Osteoblast (primary cell): ENCODE measurements at places on chromosomes 2 and 18.

DNA sequence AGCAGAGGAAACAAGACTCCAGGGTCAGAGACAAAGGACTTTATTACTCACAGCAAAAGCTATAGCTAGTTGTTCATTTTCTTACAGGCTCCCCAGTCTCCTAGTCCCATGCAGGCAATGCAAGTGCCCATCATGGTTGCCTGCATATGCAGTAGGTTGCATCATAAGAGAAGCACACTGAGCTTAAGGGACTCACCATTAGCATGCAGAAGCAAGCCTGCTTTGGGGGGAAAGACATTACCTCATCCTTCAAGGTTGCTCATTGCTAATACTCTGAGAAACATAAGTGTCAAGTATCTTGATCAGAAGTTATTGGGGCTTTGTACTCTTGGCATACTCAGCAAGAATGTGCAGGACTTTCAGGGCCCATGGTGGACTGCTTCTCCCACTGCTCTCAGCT is 114.6 kb upstream of the CCDC68 start:
- DNase-seq, result no peak

GRCh38 chr2:187188783-187189631 is 259.0 kb downstream of the CALCRL start:
- no peak for DNase-seq

GRCh38 chr18:74645679-74646078 is 48.0 kb downstream of the ZNF407 start:
- no peak for DNase-seq

GRCh38 chr2:9519250-9519649 is 36.4 kb downstream of the ADAM17 start:
- DNase-seq, result peak; percentile 4

DNA sequence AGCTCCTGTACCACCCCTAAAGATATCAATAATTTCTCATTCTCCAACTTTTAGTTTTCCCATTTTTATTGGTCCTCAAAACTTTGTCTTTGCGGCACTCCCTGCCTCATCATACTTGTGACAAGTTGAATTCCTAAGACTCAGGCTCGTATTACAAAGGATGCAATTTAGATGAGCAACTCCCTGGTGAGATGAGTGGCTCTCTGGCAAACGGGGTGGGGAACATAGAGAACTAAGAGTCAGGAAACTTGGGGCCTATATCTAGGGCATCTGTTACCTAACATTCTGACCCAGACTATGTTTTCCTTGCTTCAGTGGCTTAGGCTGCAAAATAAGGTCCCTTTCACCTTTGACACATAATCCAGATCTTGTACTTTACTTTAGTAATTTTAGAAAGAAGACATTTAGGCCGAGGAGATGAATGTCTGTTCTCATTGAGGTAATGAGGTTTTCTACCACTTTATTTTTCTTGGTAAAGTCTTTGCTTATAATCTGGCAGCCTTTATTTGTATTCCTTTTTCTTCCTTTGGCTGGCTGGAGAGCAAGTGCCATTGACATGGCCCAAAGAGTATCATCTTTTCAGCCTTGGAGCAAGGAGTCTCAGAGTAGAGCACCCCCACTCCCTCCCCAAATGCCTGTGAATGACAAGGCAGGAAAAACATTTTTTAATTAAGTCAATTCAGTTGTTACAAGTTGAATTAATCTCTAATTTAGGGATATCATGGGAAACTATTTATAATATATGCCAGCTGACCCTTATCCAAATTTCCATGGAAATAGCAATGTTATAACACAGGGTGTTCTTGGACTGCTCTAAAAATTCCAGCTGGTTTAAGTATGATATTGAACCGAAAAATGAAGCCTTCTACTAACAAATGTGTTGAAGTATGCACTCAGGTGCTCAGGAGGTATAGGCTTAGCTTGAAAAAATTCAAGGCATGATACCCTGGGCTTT is 15.2 kb downstream of the TSPYL6 start:
- no peak for DNase-seq

DNA sequence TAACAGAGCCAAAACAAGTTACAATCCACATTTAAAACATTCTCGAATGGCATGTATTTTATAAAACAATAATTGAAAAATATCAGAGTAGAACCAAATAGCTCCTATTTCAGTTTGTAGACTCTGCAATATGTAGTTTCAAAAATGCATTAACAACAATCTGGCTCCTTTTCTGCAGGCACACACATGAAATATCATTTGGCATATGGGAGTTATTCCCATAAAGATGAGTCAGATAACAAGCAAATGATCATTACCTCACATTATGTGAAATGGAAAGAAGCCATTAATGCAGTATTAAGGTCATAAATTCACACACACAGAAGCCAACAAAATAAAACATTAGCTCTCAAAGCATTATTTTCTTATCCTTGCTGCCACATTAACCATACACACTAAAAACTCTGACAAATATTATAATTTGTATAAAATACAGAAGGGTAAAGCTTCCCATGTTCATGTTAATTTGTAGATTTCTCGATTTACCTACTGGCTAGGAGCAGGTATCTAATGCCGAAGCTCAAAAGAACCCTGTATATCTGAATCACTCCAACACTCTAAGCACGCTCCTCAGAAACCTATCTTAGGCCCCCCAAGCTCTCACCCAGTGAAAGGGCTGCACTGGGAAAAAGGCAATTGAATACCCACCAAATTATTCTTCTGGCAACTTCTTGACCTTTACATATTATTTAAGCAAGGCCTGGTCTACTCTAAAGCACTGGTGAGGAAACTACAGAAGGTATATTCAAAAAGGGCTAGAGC is 13.8 kb downstream of the NBAS start:
- DNase-seq, result peak; percentile 49

- no peak for DNase-seq
Measured at GRCh38 chr18:45730832-45731575, 7.0 kb downstream of the SLC14A1 start.

GRCh38 chr2:38315707-38316333 is 61.3 kb downstream of the ATL2 start:
- DNase-seq, result peak; percentile 50

DNA sequence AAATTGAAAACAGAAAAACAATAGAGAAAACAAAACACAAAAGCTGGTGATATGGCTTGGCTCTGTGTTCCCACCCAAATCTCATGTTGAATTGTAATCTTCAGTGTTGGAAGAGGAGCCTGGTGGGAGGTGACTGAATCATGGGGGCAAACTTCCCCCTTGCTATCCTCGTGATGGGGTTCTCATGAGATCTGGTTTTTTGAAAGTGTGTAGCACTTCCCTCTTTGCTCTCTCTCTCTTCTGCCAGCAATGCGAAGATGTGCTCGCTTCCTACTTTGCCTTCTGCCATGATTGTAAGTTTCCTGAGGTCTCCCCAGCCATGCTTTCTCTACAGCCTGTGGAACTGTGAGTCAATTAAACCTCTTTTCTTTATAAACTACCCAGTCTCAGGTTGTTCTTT is 112.3 kb upstream of the UXS1 start:
- no peak for DNase-seq

DNA sequence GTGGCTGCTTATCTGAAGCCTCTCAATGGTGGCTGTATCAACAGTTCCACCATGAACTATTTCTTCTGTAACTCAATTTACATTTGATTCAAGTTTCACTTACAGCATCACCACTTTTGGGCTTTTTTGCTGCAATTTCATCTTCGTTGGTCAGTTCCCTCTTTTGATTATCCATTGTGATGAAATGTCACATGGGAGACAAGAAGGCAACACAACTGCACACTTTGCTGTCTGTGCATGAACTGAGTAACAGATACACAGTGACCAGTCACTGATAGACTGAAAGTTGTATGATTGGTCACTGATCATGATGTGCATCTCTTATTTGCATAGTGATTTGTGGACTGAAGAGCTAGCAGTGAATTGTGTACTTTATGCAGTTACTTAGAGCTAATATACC is 130.7 kb upstream of the RNF152 start:
- no peak for DNase-seq

- no peak for DNase-seq
Measured at GRCh38 chr2:43003702-43004101, 211.3 kb upstream of the HAAO start.

DNA sequence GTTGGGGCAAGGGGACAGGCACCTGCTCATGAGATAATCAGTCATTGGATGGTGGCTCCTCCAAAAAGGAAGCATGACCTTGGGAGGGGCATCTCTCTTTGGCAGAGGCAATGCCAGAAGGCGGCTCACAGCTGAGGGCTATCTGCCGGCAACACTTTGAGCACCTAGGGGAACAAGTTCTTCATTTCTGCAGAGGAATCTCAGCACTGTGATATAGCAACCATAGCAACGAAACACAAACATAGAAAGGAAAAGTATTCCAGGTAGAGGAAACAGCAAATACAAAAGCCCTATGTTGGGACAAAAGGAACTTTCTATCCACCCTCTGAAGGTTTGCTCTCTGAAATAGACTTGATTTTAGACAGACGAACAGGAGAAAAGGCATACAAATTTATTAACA is 89.1 kb upstream of the NEDD4L start:
- DNase-seq, result no peak
